AML-193 (cell line): ENCODE measurements at places on chromosomes 16 and 17.

DNA sequence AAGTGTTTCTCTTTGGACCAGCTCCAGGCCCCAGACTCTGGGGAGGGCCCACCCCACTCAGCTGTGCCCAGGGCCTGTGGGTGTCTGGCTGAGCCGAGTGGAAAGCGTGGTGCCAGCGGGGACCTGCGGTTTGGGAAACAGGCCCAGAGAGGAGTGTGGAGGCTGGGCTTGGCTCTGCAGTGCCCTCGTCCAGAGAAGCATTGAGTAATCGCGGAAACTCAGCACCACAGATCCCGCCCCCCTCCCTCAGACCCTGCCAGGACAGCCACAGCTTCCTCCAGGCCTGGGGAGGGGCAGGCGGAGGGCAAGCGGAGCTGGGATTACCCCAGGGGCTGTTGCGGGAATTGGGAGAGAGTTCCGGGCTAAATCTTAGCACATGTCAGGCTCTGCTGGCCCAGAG, 14.6 kb upstream of the PITPNA start:
- peak; percentile 77 for DNase-seq

DNA sequence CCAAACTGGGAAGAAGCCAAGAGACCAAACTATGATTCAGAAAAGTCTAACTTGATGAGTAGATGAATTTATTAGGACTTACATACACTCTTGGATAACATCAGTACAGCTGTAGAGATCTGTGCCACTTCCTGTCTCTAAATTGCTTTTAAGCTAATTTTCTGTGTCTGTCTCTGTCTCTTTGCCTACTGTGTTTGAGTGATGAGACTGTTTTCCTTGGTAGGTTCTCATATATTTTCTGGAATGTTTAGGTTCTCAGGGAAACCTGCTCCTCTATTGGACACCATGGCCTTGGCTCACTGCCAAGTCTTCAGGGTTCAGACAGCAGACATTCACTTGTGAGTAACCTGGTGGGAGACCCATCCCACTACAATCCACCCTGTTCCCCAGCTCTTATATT, 103.5 kb upstream of the KIF2B start:
- DNase-seq, result no peak

DNA sequence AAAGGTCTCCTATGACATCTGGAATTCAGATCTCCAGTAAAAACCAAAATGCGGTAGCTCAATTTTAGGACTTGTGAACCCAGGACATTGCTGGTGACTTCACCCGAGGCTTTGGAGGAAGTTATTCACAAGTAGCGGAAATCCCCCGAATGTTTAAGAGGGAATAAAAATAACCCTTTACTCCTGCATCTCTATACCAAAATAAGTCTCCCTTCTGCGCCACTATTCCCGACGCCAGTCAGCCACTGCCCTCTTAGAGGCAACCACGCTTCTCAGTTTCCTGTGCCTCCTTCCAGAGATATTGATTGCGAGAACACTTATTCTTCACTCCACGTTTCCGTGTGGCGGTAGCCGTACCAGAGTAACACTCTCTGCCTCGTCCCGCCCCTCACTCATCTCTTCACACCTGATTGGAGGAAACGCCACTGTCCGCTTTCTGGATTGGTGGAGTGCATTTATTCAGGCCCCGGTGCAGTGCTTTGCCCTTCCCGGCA, 27.4 kb downstream of the EMP2 start:
- peak; percentile 32 for DNase-seq

- DNase-seq, result no peak
Observed at GRCh38 chr16:58118801-58119508, 10.2 kb downstream of the CFAP20 start.

DNA sequence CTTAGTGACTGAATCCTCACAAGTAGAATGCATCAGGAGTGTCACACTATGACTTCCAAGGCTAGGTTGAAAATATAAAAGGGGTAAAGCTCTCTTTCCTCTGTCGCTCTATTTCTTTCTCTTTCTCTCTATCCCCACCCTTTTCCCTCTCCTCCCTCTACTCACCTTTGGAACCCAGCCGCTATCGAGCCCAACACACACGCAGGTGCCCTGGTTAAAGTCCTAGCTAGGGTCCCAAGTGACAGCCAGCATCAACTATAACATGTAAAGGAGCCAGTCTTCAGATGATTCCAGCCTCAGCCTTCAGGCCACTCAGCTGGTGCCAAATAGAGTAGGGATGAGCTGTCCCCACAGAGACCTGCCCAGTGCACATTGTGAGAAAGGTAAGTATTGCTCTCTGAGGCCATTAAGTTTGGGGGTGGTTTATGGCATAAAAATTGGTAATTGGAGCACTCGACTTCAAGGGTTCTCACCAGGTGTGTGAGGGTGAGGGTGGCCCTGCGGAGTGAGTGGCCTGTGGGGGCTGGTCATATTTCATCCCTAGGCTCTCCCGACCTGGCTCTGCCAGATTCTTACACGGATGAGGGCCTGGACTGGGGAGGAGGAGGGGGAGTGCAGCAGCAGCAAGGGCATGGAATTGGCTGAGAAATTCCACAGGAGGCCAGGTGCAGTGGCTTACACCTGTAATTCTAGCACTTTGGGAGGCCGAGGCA, 14.9 kb upstream of the C16orf54 start:
- DNase-seq, result no peak
